ENCODE measurements at places on chromosomes 13 and 19.
A peak's percentile ranks its signal among the peaks of the same experiment; 100 is the strongest.

GRCh38 chr19:13027557-13027956 lies 32.3 kb downstream of the NFIX start:
- no peak for DNase-seq

DNA sequence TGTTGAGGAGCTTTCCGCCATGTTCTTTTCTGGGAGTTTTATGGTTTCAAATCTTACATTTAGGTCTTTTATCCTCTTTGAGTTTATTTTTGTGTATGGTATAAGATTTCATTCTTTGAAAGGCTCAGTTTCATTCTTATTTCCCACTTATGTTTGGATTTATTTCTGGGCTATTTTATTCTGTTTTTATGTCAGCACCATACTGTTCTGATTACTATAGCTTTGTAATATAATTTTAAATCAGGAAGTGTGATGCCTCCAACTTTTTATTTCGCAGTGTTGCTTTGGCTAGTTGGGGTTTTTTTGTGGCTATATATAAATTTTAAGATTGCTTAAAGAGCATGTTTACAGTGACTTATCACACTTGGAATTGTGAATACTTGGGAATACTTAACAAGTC lies 135.1 kb downstream of the SIPA1L3 start:
- DNase-seq, result no peak

GRCh38 chr19:4456476-4456842 lies 1.1 kb downstream of the UBXN6 start:
- peak; percentile 55 for DNase-seq

- DNase-seq, result no peak
Observed at GRCh38 chr13:111047326-111047725, 67.8 kb upstream of the ARHGEF7 start.

Data from thyroid gland (tissue), 4 donors.